ENCODE measurements at places on chromosomes 7 and 10.

DNA sequence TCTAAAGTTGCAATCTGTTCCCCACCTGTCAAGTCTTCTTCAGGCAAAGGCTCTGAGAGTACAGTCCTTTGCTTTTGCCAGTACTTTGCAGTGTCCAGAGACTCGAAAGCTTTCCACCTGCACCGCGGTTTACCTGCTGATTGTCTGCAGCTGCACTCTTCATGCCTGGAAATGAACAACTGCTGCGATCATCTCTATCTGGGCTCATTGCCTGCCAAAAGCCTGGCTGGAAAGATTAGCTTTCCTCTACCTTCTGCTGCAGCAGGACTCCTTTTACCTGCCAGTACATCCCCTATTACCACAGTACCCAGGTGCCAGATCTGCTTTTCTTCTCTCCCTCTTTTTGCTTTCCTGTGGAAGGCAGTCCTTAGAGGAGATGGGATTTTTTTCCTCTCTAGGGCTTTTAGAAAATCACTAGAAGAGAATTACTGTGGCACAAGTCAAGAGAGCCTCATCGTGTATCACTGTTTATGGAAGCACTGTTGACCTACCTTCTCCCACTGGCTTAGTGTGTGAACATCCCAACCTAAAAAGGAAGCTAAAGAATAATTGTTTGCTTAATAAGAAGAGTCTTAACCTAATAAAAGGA is 2.2 kb downstream of the STRIP2 start:
- H3K4me1 ChIP-seq = peaks cover 44% of the 10 kb centered on the region
- peak overlapping the region; percentile 3 for H3K27ac ChIP-seq
- peak overlapping the region; percentile 94 for H3K4me3 ChIP-seq
- DNase-seq = no peak

- no peak overlapping the region for H3K4me3 ChIP-seq
- H3K36me3 ChIP-seq = peaks cover 3% of the 10 kb centered on the region
- H3K27ac ChIP-seq = no peak overlapping the region
Measured at GRCh38 chr10:35667270-35667889, 25.3 kb upstream of the FZD8 start.

- no peak overlapping the region for H3K27ac ChIP-seq
- H3K27me3 ChIP-seq = peaks cover 1% of the 10 kb centered on the region
- H3K4me1 ChIP-seq = peaks cover 7% of the 10 kb centered on the region
- DNase-seq = no peak
Measured at GRCh38 chr10:99779335-99779734, 3.1 kb upstream of the ABCC2 start.

GRCh38 chr7:7736671-7737070 is 18.3 kb upstream of the RPA3 start:
- DNase-seq = no peak
- no peak overlapping the region for H3K27ac ChIP-seq
- H3K4me1 ChIP-seq = peaks cover 6% of the 10 kb centered on the region
- H3K27me3 ChIP-seq = no peaks in the 10 kb centered on the region
- no peaks in the 10 kb centered on the region for H3K36me3 ChIP-seq

GRCh38 chr10:76885816-76886215 is 751.8 kb downstream of the KCNMA1 start:
- no peak overlapping the region for H3K4me3 ChIP-seq
- H3K27me3 ChIP-seq = no peaks in the 10 kb centered on the region
- no peaks in the 10 kb centered on the region for H3K36me3 ChIP-seq
- no peak overlapping the region for H3K27ac ChIP-seq

- peak overlapping the region; percentile 69 for H3K4me3 ChIP-seq
- H3K27ac ChIP-seq = peak overlapping the region; percentile 93
- H3K36me3 ChIP-seq = peaks cover 65% of the 10 kb centered on the region
- no peaks in the 10 kb centered on the region for H3K27me3 ChIP-seq
- H3K4me1 ChIP-seq = peaks cover 48% of the 10 kb centered on the region
Measured at GRCh38 chr10:62082729-62083411, 181.4 kb downstream of the ARID5B start.

DNA sequence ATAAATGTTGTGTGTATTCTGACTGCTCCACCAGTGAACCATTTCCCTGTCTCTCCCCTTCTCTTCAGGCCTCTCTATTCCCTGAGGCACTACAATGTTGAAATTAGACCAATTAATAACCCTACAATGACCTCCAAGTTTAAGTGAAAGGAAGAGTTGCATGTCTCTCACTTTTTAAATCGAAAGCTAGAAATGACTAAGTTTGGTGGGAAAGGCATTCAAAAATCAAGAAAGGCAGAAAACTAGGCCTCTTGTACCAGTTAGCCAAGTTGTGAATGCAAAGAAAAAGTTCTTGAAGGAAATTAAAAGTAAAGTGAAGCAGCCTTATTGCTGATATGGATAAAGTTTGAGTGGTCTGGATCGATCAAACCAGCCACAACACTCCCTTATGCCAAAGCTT is 198.3 kb upstream of the YAE1 start:
- H3K27ac ChIP-seq = no peak overlapping the region
- H3K27me3 ChIP-seq = no peaks in the 10 kb centered on the region
- no peaks in the 10 kb centered on the region for H3K4me1 ChIP-seq
- no peaks in the 10 kb centered on the region for H3K36me3 ChIP-seq
- no peak for DNase-seq

GRCh38 chr10:69814251-69814650 is 12.5 kb downstream of the COL13A1 start:
- DNase-seq = no peak
- no peaks in the 10 kb centered on the region for H3K36me3 ChIP-seq
- peaks cover 14% of the 10 kb centered on the region for H3K27me3 ChIP-seq

- H3K27ac ChIP-seq = peak overlapping the region; percentile 39
- H3K36me3 ChIP-seq = peaks cover 27% of the 10 kb centered on the region
- H3K4me1 ChIP-seq = peaks cover 13% of the 10 kb centered on the region
- DNase-seq = peak; percentile 33
Measured at GRCh38 chr7:26365077-26365900, 73.6 kb downstream of the SNX10 start.

DNA sequence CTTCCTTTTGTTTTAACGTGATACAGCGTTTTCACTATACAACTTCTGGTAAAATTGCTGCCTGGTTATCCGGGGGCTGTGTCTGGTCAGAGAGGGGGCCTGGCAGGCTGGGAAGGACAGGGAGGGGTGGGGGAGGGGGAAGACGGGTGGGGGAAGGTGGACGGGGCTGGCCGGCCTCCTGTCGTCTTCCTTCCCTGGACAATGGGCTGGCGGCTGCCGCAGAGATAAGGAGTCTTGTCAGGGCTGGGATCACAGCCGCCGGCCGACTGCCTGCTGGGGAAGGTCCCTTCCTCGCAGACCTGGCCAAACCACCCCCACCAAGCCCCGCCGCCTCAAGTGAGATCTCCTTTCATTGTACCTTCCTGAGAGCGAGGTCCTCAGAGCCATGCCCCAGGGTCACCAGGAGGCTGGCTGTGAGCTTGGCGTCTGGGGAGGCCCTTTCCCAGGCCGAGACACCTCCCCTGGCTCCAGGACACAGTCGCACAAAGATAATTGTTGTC is 151.2 kb upstream of the TNRC18 start:
- H3K4me1 ChIP-seq = peaks cover 10% of the 10 kb centered on the region
- no peak for DNase-seq
- H3K27me3 ChIP-seq = peaks cover 32% of the 10 kb centered on the region
- no peaks in the 10 kb centered on the region for H3K36me3 ChIP-seq
- H3K4me3 ChIP-seq = no peak overlapping the region
- peak overlapping the region; percentile 20 for H3K27ac ChIP-seq

DNA sequence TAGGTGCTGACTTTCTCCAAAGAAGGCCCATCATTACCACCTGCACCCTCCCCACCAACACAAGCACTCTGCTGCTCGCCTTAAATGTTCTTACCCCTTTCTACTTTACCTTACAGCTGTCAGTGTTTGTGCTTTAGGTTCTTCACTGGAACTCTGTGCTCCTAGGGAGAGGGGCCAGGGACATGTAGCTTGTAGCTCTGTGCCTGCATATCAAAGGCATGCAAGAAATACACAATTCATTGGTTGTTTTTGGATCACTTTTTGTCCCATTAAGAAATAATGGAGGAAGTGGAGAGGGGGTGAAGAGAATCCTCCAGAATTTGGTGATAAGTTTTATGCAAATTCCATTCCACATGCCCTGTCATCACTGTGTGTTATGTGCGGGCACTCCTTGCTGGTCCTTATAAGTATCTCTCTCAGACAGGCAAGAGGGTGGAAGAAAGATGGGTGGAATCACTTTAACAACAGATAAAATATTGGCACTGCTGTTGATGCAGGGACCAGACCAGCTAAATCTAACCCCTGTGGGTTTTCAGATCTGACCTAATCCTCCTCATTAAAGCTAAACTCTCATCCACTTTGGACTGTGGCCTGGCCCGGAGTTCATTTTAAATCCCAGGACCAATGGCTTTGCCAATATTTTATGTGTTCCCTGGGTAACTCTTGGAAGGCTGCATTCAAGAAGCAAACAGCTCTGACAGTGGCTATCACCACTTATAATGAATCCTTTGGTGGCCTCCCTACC is 375.8 kb upstream of the NFE2L3 start:
- no peak overlapping the region for H3K4me3 ChIP-seq
- no peaks in the 10 kb centered on the region for H3K36me3 ChIP-seq
- no peak overlapping the region for H3K27ac ChIP-seq
- no peaks in the 10 kb centered on the region for H3K4me1 ChIP-seq

GRCh38 chr7:112744818-112745217 is 45.4 kb downstream of the TMEM168 start:
- H3K27me3 ChIP-seq = peaks cover 4% of the 10 kb centered on the region
- no peak overlapping the region for H3K4me3 ChIP-seq
- no peaks in the 10 kb centered on the region for H3K36me3 ChIP-seq
- H3K4me1 ChIP-seq = no peaks in the 10 kb centered on the region
- no peak overlapping the region for H3K27ac ChIP-seq

DNA sequence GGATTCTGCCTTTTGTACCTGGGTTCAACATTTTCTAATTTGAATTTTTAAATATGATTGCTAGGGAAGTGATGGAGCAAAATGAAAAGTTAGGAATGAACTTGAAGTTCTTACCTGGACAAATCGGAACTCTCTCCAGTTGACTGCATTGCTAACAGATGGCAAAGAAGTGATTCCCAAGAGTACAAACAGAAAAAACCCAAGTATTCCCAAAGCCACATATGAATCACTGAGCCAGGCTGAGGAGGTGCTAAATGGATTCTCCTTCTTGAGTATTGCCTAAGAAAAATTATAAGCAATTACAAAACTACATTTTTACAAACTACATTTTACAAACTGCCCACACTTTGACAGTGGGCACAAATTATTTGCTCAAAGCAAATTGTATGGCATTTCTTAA is 25.9 kb downstream of the STEAP4 start:
- H3K36me3 ChIP-seq = no peaks in the 10 kb centered on the region
- DNase-seq = no peak
- no peak overlapping the region for H3K27ac ChIP-seq
- no peaks in the 10 kb centered on the region for H3K4me1 ChIP-seq

DNA sequence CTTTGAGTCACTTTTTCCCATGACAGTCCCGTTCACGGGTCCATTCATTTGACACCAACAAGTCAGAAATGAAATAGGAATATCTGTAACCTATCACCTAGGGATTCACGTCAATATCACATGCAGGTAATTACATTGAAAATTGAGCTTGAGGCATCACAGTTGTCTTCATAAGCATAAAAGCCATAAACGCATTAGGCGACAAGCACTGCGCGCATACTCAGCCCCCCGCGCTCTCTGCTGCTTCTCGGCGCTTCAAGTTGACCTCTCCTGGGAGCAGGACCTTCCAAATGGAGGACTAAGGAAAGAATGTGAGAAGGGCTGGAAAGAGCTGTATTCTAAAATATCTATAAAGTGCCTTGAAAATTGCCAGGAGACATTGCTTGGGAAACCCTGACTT is 130.5 kb upstream of the TNS3 start:
- no peak for DNase-seq
- H3K27me3 ChIP-seq = no peaks in the 10 kb centered on the region
- no peaks in the 10 kb centered on the region for H3K36me3 ChIP-seq

DNA sequence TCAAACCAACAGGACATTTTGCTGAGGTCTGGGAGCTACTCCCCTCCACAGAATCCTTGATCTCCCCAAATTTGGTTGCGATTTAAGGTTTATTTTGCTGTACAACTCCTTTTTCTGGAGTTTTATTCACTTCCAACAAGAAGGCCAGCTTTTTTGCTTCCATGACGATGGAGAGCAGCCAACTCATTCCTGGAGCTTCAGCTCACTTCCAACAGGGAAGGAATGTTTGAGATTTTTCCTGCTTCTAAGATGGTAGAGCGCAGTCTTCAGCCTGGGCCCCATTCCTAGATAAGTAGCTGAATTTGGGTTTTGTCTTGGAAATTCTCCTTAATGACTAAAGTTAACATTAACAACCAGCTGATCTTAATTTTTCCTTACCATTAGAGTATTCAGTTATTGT is 30.9 kb upstream of the CREB3L2 start:
- no peak overlapping the region for H3K27ac ChIP-seq
- no peaks in the 10 kb centered on the region for H3K36me3 ChIP-seq
- peaks cover 3% of the 10 kb centered on the region for H3K27me3 ChIP-seq

- peaks cover 2% of the 10 kb centered on the region for H3K4me1 ChIP-seq
- no peak overlapping the region for H3K27ac ChIP-seq
- no peak overlapping the region for H3K4me3 ChIP-seq
- DNase-seq = no peak
- H3K27me3 ChIP-seq = no peaks in the 10 kb centered on the region
Measured at GRCh38 chr7:36311539-36311938, 78.1 kb upstream of the ANLN start.

DNA sequence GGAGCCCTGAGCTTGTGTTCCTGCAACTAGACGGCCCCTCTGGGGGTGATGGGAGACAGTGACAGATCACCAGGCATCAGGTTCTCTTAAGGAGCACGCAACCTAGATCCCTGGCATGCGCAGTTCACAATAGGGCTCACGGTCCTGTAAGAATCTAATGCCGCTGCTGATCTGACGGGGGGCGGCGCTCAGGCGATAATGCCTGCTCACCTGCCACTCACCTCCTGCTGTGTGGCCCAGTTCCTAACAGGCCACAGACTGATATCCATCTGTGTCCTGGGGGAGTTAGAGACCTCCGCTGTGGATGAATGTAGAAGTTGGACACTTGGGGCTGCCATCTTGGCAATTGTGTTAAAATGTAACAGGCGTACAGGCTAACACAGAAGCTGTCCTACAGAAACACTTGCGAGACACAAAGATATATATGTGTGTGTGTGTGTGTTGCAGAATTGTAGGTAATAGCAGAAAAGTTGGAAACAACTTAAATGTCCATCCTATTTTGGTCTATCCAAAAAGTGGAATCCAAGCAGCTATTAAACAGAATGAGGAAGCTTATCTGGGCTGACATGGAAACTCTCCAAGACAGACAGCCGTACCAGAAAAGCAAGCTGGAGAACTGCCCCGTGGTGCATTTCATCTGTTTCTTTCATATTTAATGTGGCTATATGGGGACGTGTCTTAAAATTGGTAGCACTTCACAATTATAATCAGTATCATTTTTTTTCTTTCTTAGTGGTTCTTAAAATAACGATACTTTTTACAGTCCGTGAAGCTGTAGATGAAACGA is 82.8 kb downstream of the MKI67 start:
- peaks cover 1% of the 10 kb centered on the region for H3K36me3 ChIP-seq
- DNase-seq = no peak
- H3K4me3 ChIP-seq = no peak overlapping the region
- H3K4me1 ChIP-seq = peaks cover 13% of the 10 kb centered on the region

Measured in T-helper 2 cell treated with Interferon-gamma antibody and Interleukin-4, amounts not matched to agents 5 μg/mL and 100 μg/mL, for 36 hours (primary cell).